Islet precursor cell (in vitro differentiated cells): ENCODE measurements at places on chromosomes 12 and 14.

DNA sequence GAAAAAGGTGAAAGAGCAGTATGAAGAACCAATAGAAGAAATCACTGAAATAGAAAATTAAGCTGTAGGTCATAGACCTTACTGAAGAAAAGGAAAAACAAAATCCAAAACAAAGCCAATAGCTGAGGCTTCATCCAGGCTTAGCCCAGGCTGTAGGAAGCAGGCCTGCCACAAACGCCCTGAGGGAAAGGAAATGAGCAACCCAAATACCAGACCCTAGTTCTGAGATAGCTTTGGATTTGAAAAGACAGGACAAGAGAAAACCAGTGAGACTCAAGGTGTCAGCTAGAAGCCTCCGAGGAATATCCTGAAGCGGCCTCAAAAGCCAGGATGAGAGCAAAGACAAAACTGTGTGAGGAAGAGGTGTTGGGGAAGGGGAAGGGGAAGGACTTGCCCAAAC lies 79.2 kb downstream of the FERMT2 start:
- peak; percentile 91 for DNase-seq

DNA sequence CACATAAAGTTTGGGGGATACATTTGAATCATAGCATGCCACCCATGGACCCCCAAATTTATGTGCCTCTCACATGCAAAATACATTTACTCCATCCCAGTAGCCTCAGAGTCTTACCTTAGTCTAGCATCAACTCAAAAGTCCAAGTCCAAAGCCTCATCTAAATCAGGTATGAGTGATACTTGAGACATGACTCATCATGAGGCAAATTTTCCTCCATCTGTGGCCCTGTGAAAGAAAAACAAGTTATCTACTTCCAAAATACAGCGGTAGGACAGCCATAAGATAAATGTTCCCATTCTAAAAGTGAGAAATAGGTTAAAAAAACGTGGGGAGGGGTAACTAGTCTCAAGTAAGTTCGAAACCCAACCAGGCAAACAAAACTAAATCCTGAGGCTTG lies 444.2 kb downstream of the SNAPC1 start:
- no peak for DNase-seq

DNA sequence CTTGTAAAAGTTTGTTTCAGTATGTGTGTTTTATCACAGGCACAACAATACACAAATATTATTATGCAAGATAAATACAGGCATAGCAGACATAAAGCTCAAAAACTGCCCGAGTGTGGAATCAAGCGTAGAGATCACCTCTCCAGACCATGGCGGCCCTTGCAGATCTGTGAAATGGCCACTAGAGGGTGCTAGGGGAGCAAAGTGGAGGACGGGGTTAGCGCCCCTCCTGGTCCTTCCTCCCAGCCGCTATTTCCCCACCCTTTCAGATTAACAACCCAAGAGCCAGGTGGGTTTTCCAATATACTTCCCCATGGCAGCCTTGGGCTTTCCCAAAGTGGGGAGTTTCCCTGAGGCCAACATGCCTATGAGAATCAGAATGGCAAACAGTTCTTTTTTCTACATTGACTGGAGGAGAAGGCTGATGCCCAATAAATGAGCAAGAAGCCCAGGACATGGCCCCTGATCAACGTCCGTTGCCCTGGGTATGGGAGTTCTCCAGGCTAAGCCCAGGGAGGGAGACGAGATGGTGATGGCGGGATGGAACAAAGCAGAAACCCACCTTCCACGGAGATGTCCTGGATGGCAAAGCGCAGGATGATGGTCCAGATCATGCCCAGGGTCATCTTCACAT lies 67.4 kb downstream of the ACTN1 start:
- peak; percentile 87 for DNase-seq

DNA sequence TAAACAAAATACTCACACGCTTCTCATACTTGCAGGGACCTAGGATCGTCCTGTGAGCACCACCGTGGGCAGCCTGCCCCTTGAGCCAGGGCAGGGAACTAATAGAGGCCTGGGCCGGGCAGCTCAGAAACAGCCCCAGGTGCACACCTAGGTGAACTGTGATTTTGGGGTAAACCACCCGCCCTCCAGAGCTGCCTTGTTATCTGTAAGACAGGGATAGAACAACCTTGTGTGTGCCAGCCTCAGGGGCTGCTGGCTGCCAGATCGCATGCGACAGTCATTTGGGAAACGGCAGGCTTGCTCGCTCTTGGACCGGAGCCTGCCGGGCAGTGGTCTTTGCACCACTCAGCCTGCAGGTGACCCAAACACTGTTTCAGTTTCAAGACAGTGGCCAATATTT lies 86.8 kb downstream of the ADGRD1 start:
- no peak for DNase-seq

GRCh38 chr14:81406863-81407262 lies 6.7 kb upstream of the STON2 start:
- DNase-seq = no peak

GRCh38 chr14:93788543-93789227 lies 400 bp upstream of the PRIMA1 start:
- DNase-seq = peak; percentile 62

DNA sequence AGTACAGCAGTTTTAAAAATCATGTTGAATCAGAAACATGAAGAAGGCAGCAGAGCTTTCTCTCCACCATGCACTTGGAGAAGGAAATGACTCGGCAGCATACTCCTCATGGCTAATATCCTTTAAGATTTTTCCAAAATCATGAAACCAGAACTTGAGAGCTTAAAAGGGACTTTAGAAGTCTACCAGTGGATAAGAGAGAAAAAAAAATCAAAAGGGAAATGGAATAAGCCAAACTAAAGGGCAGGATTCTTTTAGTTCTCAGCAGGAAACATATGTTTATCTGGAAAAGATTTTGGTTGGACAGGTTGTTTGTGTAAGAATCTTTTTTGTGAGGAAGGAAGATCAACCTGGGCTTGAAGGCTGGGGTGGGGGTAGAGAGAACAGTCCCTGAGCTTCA lies 111.8 kb downstream of the PRKCH start:
- DNase-seq = no peak

- DNase-seq = no peak
Measured at GRCh38 chr14:98716133-98716532, 555.9 kb downstream of the BCL11B start.

GRCh38 chr12:26798023-26798422 lies 35.0 kb downstream of the ITPR2 start:
- DNase-seq = no peak

DNA sequence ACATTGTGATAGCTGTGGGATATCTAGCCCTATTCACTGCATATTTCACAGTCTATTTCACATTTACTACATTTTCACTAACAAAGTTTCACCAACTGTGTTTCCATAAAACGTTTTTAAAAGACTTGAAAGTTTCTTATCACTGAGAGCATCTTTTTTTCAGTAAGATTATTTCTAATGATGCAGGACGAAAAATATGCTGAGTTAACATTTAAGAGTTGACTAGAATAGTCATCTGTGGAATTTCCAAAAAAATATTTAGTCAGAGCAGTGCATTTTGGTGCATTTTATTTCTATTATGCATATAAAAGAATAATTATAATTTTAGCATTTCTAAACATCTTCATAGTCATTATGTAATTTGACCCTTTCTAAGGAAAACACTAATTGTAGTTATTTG lies 143.8 kb upstream of the CLEC14A start:
- DNase-seq = no peak

DNA sequence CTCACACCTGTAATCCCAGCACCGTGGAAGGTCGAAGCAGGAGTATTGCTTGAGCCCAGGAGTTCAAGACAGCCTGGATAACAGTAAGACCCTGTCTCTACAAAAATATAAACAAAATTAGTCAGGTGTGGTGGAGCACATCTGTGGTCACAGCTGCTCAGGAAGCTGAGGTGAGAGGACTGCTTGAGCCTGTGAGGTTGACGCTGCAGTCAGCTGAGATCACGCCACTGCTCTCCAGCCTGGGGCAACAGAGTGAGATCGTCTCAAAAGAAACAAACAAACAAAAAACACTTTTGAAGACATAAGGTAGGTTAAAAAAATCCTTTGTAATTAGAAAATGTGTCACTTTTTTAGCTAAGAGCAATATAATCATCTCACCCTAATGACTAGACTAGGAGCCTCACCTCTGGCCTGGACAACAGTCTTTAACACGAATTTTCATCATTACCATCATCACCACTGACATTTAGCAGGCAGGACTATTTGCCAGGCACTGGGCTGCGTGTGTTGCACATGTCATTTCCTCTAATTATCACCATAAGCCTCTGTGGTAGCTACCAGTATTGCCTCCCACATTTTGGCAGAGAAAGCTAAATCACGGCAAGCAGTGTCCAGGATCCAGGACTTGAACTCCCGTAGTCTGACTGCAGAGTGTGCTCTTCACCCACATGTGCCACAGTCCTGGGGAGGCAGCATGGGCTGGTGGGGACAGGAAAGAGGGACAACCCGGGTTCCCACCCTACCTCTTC lies 4.6 kb upstream of the SYCP3 start:
- DNase-seq = no peak

GRCh38 chr12:13000616-13000924 lies 505 bp upstream of the HEBP1 start:
- DNase-seq = no peak

GRCh38 chr14:61132336-61132735 lies 148.8 kb downstream of the TMEM30B start:
- DNase-seq = no peak

- no peak for DNase-seq
Measured at GRCh38 chr12:62282057-62282774, 22.0 kb downstream of the USP15 start.

- no peak for DNase-seq
Measured at GRCh38 chr14:43418324-43418723, 1088.8 kb downstream of the FSCB start.

- DNase-seq = no peak
Measured at GRCh38 chr12:19916974-19917373, 451.4 kb upstream of the PDE3A start.

DNA sequence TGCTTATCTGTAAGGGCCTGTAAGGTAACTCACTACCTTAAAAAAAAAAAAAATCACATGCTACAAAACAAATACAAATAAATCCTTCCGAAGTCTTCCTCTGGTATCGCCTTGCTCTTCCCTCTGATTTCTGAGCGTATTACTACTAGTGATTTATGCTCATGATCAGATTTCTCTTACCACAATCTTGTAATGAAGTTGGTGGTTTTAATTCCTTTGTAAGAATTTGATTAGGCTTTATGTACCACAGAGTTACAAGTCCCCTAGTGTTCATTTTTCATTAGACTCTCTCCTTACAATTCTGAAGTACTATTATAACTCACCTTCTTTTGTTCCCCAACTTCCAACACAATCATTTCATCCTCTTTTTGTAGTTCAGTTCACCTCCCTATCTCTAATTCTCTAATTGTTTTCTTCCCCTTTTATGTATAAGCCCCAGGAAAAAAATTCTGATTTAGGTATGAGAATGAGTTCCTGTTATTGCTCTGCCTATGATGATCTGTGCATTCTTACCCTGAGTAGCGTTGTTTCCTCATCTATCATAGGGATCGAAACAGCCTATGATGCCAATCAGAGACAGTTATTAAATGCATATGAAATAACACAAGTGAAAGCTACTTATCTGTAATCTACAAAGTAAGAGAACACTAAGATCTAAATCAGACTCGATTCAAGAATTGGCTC lies 81.5 kb downstream of the EPS8 start:
- DNase-seq = no peak

DNA sequence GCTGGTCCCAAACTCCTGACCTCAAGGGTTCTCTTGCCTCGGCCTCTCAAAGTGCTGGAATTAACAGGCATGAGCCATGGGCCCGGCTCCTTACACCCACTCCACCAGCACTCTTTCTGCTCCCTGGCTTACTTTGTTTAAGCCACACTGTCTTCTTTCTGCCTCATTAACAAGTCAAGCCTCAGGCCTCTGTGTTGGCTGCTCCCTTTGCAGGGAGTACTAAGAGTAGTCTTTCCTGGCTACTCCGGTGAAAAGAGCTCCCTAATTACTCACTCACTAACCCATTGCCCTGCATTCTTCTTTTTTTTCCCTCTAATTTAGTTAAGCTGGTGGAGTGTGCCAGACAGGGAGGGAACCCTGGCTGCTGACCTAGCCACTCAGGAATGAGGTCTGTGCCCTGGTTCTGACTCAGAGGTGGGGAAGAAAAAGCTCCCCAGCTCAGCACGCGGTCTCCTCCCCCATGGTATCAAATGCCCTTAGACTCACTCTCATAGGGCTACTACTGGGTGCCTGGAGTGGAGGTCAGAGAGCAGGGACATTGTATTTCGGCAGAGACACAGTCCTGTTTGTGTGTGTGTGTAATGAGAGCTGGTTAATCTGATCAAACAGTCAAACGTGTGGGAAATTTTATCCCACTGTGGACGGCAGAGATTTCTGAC lies 19.8 kb downstream of the GALNT6 start:
- DNase-seq = peak; percentile 100

- peak; percentile 89 for DNase-seq
Measured at GRCh38 chr14:22791301-22791700, 23.9 kb downstream of the SLC7A7 start.

- DNase-seq = no peak
Measured at GRCh38 chr14:64612021-64612380, 62.2 kb downstream of the PPP1R36 start.

DNA sequence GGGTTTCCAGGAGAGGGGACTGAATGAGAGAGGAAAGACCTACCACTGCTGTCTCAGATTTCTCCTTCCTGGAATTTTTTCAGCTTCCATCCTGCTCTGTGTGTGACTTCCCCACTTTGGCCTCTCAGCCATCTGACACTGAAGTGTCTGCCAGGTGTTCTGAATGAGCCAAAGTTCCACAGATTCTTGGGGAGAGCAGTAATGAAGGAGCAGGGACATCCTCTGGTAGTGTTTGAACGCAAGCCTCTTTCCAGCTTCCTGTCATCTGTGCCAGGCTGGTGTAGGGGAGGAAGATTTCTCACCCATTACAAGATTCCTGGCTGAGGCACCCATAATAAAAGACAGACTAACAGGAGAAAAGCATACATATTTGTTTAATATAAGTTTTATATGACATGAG lies 141.7 kb upstream of the NRXN3 start:
- no peak for DNase-seq

- peak; percentile 63 for DNase-seq
Measured at GRCh38 chr14:21300892-21301291, 21.0 kb downstream of the RPGRIP1 start.

DNA sequence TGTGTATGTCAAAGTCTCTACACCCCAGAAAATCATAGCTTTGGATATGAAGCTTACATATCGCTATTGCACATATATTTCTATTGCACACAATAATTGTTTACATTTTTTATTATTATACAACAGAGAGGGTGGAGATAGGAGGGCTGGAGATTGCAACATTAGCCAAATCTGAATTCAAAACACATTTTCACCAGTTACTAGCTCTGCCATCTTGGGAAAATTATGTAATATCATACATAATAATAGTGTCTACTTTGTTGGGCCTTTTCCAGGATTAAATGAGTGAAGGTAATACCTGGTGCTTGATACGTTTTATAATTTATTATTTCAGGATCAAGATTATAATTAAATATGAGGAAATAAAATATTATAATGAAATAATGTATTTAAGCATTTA lies 507.4 kb upstream of the TBX3 start:
- DNase-seq = no peak

- peak; percentile 86 for DNase-seq
Measured at GRCh38 chr14:59870277-59871165, at the start of gene RTN1. Gene RTN1 (minus strand): TSS chr14:59870776. CDS start chr14:59870630, 146 bp downstream.

- no peak for DNase-seq
Measured at GRCh38 chr12:55982319-55982936, 8.6 kb downstream of the RAB5B start.

GRCh38 chr12:113416091-113416754 lies 6.0 kb upstream of the SDSL start:
- no peak for DNase-seq
